Cortex of kidney (tissue), 1 donor: ENCODE measurements at places on chromosomes 7 and 10.

DNA sequence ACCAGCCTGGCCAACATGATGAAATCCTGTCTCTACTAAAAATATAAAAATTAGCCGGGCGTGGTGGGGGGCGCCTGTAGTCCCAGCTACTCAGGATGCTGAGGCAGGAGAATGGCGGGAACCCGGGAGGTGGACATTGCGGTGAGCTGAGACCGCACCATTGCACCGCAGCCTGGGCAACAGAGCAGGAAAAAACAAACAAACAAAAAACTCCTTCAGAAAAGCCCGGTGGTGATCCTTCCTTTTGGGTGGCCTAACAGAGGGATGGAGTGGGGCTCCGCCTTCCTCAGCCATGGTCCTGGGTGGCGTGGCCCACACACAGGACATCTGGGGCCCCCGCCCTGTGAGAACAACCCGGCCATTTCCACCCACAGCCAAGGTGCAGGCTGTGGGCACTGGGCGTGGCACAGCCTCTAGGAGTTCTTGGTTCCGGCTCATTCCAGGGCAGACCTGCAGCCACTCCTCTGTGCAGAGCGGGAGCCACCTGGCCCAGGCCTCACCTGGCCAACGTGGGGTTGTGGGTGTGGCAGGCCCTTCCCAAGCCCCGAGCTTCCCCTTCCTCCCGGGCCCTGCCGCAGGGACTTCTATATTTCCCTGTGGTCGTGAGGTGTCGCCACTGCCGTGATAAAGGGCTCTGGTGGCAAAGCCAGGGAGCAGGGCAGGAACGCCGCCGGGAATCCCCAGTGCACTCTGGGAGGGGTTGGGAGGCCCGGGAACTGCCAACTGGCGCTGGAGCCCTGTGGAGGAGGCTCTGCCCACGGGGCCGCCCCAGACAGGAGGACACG lies 37.6 kb downstream of the GET4 start:
- DNase-seq: no peak

DNA sequence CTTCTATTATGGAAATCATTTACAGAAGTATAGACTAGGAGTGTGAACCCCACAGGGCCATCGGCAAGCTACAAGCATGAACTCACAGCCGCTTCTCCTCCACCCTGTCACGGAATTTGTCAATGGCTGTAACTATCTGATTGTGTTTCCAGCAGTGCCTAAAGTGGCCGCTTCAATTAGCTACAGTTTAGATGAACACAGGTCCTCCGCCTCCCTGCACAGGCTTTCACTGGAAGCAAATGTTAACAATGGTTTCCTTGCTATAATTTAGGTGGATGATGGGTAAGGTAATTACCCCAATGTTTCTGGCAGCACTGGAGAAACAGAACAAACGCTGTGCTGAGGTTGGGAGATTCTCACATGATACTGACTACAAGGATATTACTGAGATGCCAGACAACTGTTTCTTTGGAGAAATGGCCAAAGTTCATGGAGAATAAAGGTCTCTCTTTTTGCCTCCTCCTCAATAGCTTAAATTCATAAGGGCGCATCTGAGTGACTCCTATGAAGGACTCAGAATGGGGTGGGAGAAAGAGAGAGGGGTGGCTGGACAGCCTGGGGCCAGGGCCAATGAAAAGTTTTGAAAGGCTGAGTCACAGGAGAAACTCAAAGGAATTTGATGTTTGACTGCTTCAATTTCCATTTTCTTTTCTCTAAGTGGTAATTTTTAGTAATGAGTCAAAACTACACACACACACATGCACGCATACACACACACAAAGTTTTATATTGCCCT lies 78.9 kb downstream of the SVIL start:
- DNase-seq: no peak

- no peak for DNase-seq
Observed at GRCh38 chr10:86972613-86973380, 4.5 kb downstream of the ADIRF start.

DNA sequence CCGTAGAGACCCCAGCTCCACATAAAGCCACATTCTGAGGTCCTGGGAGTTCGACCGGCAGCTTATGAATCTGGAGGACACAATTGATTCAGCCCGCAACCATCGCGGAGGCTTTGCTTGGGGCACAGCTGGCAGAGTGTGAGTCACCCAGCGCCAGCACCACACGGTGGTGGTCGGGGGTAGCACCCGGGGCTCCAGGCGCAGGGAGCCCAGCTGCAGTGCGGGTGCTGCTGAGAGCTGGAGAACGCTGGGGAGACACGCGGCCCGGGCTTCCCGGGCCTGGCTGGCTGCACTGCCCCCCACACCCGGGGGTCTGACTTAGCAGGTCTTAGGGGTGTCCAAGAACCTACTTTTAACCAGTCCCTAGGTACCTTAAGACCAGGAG lies 87.9 kb downstream of the PAXIP1 start:
- DNase-seq: no peak

DNA sequence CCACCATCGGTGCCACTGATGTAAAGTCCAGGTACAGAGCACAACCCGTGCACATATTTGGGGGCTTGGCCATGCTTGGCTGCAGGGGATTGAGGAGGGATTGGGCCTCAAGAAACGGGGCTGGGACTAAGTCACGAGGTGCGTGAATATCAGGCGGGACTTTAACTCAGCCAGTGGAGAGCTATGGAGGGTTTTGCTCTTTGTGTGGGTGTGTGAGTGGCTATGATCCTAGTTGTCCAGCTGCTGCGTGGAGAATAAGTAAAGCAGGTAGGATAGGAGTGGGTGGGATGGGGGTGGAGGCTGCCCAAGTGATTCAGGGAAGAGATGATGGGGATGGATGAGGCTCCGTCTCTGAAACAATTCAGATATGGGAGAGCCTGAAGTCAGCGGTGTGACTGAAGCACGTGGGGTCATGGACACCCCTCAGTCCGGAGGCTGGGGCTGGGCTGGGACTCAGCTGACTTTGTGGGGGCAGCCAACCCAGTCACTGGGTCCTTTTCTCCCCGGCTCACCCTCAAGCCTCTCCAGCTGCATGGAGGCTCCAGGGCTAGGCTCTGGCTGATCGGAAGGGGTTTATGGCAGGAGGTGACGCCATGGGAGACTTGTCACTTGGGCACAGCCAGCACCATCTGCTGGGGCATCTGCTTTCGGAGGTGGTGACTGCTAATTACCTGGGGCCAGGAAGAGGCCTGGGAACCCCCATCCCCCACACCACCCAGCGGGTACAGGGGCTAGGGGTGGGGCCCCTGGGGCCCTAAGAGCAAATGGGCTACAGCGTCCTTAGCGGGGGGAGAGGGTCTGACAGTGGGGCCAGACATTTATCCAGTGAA lies 1.7 kb upstream of the LFNG start:
- no peak for DNase-seq

DNA sequence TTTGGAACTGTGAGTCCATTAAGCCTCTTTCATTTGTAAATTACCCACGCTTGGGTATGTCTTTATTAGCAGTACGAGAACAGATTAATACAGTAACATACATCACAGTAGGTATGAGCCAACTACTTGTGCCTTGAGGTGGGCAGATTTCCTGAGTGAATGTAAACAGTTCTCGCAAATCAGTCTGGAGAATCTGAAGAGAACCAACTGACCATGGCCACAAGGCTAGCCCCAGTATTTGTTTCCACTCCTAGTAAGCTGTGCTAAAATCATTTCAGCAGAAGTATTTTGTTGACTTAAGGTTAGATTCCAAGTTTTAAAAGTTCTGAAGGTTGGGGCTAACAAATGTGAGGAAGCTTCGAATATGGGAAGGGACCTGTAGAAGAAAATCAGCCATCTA lies 82.9 kb downstream of the NOD1 start:
- no peak for DNase-seq

DNA sequence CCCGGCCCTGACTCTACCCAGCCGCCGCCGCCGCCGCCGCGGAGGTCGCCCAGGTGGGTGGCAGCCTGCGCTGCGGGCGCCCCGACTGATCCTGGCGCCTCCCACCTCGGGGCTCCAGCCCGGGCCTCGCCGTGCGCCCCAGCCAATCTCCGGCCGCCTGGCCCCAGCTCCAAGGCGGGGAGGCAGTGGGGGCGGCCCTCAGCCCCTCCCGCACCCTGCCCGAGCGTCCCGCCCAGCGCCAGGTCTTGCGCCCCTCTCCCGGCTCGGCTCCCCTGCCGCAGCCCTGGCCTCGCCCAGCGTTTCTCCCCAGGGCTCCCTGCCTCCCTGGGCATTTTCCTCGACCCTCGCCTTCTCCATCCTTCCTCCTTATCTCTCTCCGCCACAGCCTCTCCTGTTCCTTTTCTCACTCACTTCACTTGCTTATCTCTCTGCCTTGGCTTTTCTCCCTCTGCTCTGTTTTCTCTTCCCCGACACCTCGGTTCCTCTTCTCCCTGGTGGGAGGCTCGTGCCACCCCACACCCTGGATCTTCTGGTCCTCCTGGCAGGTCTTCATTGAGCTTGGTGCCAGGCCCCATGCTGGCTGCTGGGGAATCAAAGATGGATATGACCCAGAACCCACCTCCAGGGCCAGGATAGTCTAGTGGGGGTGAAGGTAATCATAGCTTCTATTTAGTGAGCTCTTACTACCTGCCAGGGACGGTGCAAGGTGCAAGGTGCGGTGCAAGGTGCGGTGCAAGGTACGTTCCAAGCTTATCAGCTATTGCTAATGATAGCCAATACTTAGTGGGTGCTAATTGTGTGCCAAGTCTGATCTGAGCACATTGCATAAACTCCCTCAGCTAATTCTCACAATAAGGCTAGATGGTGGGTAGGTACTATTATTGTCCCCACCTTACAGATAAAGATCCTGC lies at the start of gene SFRP5:
TSS of gene SFRP5 (minus strand) at position 87 of the 911 bp plus-strand sequence. CDS start 166 bp downstream, outside the sequence.
- no peak for DNase-seq

DNA sequence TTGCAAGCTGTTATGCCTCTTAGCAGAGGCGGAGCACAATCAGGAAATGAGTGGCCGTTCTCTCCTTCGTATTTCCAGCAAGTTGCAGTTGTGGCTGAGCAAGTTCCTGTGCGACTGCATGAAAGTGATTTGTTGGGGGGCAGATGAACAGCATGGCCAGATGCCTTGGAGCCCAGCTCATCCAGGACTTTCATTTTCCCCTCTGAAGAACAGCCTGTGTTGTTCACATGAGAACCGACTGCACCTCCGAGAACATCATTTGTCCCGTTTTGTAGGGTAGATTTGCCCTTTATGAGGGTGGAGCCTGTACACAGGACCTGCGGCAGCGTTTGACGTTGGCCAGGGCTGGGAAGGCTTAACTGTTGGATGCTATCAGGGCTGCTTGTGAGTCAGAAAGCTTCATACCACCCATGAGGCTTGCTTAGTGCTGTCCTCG lies 4.4 kb downstream of the BAG3 start:
- DNase-seq: no peak

DNA sequence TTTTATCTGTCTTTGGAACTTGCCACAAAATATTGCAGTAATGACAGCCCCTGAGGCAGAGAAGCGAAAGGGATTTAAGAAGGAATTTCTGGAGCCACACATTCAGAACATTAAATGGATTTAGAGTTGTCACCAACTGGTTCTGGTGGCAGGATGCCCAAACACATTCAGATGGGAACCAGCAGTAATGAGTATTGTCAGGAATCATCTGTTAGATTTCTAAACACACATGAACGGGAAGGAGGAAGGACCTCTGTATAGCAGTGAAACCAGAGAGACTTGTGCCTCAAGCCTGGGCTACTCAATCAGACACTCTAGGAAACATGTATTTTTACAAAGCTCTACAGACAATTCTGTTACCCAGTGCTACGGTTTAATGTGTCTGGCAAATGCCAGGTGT lies 103.8 kb upstream of the CCNY start:
- no peak for DNase-seq

DNA sequence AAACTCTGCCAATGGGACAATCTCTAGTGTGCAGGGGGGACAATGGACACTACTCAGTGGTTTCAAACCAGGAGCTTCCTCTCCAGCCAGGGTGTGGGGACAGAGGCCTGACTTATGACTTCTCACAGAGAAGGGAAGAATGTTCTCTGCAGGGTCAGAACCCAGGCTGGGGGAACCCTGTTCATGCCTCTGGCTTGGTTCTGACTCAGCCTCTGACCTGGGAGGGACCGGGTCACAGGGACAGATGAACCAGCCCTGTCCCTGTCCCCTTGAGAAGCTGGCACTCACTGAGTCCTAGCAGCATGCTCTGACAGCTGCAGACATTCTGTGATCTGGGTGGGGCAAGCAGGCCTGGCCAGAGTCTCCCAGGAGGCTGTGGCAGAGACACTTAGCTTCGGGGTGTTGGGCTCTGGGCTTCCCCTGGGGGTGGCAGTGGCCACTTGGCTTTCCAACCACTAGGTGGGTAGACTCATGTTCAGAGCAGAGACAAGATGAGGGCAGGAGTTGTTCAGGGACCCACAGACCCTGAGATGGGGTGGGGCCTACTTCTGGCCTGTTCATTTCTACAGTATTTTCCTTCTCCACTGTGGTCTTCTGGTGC lies 13.6 kb downstream of the TSPAN15 start:
- DNase-seq: no peak

DNA sequence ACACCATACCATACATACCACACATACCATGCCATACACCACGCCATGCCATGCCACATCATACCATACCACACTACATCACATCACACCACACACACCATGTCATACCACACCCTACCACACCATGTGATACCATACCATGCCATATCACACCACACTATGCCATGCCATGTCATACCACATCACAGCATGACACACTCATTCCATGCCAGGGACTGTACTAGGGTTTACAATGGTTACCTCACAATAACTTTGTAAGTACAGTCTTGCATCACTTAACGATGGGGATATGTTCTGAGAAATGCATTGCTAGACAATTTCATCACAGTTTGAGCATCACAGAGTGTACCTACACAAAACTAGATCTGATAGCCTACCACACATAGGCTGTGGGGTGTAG lies 14.5 kb downstream of the PYROXD2 start:
- no peak for DNase-seq

DNA sequence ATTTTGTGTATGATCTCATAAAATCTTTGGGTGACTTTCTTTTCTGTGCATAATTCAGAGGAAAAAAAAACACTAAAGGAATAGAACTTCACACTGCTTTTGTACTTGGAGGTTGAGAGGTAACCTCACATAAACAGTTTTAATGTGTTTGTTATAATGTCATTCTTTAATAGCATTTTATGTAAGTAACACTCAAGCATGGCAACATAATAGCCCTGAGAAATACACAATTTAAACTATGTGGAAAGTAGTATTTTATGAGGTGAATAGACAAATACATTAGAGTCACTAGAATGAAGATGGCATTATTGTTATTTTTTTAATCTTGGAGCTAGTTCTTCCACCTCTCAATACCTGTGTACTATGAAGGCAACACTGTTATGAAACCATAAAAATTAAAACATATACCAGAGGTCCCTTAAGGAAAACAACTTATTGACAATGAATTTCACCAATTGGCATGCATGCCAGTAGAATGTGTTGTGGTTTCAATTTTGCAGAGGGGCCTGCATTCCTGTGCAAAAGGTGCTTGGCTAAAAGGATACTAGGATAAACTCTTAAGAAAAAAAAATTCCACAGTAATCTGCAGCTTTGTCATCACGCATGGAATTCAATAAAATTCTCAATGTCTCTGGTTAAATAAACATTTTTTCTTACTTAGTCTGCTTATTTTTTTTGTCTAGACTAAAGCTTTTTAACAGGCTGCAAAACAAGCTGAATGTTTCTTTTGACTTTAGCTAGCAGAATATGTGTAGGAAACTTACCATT lies 102.5 kb downstream of the CD36 start:
- DNase-seq: no peak
